ENCODE measurements at places on chromosomes 4 and X.

DNA sequence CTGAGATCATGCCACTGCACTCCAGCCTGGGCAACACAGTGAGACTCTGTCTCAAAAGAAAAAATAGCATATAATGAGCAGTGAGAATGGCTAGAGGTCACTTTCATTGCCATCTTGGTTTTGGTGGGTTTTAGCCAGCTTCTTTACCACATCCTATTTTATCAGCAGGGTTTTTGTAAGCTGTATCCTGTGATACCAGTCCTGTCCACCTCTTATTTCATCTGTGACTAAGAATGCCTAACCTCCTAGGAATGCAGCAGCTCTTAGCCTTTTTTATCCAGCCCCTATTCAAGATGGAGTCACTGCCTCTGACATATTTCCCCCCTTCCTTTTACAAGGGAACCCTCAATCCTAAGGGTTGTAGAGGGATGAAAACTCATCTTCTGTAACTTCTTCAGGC, 26.1 kb upstream of the IGFBP7 start:
- DNase-seq = no peak

- peak; percentile 82 for DNase-seq
Measured at GRCh38 chrX:107825698-107826237, at the start of gene MID2. Gene MID2, plus strand, starts transcription at chrX:107825866. Its CDS starts 561 bp downstream, at chrX:107826427.

- no peak for DNase-seq
Measured at GRCh38 chr4:153295131-153295755, 49.2 kb upstream of the MND1 start.

DNA sequence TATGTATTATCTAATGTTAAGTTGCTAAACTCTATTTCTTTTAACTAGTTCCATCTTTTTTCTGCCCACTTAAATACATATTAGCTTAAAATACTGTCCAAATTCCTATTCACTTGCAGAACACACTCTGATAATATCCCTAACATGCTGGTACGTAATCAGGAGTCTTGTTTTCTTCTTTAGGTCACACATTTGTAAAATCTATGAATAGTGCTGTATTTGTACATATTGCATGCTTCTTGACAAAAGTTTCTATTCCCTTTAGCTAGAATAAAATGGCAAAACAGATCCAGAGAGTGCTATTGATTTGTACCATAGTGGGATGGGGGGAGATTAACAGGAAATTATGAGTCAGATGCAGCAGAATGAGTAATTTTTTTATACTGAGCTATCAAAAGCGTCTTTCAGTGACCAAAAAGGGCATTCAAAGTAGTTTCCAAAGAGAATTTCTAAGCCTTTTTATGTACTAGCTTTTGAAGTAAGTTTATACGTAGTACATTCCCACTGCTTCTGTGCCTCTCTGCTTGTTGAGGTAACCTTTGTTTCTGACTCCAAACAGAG, 126.5 kb downstream of the PTPN13 start:
- DNase-seq = no peak

GRCh38 chr4:140281828-140282552, 91.5 kb upstream of the SCOC start:
- DNase-seq = no peak

GRCh38 chr4:188190461-188190860, 51.2 kb downstream of the TRIML1 start:
- DNase-seq = peak; percentile 41

DNA sequence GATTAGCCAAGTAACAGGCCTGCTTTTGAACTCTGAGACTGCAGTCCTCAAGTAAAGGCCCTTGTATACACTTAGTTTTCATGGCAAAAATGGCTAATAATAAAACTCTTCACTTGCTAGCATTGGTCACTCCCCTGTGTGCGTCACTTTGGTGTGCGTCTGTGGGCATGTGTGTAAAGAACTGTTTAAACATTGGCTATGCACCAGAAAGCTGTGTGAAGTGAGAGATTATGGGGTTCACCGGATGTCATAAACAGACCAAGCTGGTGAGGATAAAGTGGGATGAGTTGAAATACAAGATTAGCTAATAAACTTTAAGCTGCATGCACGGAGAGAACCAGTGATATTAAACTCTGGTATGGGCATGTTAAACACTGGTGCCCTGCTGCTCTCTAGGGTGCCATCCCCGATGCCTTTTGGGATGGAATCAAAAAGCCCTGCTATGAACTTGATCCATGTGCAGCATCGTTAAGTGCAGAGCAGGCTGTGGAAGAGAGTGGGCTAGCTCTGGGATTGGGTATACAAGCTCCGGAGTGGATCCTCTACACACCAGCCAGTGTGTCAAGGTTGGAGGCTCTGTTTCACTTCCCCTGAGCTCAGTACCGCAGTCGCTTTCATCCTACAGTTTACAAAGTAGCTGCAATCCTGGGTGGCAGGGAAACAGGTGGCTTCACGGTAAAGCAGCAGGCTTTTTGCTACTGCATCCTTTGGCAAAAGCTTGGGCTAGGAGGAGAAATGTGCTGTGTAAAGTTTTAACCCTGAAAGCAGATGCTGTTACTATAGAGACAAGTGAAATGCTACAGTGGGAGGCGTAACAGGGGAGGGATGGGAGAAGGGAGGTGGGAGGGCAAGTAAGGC, 108.3 kb upstream of the SLC4A4 start:
- DNase-seq = no peak

DNA sequence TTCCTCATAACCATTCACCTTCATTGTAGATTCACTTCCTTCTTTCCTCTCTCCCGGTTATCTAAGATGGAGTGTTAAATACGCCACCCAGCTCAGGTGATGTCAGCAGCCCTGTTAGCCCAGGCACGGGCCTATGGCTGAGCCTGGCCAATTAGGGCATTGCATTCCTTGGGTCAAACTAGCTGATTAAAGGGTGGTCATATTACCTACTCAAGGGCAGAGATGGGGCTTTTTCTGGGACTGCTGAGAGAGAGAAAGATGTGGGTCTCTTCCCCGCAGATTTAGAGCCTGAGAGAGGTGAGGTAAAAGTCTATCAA, 39.9 kb upstream of the AFAP1 start:
- DNase-seq = no peak

- no peak for DNase-seq
Measured at GRCh38 chr4:25861280-25861950, 1.4 kb downstream of the SEL1L3 start.

DNA sequence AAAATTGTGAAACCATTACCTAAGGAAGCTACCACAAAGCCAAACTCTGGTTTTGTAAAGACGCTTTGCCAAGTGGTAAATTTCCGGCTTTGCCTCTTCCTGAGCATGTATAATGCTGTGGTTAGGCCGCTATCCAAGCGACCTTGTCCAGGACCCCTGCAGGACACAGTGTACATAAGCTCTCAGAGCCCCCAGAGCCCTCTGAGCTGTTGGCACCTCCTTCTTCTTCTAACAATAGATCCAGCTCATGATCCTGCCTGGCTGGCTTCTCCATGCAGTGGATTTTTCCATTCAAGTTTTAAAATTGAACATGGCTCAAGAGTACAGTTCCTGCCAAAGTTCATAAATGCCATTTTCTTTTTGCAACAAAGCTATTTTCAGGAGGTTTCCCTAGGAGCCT, 326.7 kb downstream of the MAPK10 start:
- peak; percentile 37 for DNase-seq

GRCh38 chrX:22194660-22194945, 78.1 kb upstream of the CBLL2 start:
- DNase-seq = no peak

GRCh38 chr4:30172416-30172815, 547.8 kb upstream of the PCDH7 start:
- no peak for DNase-seq

- DNase-seq = no peak
Measured at GRCh38 chr4:76714226-76714625, 183.7 kb downstream of the SOWAHB start.

DNA sequence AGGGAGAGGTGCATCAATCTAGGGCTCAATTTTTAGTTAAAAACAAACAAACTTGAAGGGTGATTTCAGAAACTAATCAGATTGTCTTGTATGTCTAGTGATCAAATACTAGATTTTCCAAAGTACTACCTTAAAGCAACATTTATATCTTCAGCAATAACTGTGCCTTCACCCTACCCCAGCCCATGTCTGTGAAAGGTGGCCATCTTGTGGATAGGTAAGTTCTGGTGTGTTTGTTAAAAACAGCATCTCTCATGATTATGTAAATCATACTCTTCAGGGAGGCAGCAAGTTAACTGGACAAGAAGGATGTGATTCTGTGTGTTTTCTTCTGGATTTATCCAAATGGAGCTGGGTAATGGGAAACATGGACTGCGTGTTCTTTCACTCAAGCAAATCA, 81.4 kb upstream of the ACSL1 start:
- DNase-seq = no peak

GRCh38 chrX:112849016-112849415, 8.4 kb upstream of the AMOT start:
- no peak for DNase-seq

DNA sequence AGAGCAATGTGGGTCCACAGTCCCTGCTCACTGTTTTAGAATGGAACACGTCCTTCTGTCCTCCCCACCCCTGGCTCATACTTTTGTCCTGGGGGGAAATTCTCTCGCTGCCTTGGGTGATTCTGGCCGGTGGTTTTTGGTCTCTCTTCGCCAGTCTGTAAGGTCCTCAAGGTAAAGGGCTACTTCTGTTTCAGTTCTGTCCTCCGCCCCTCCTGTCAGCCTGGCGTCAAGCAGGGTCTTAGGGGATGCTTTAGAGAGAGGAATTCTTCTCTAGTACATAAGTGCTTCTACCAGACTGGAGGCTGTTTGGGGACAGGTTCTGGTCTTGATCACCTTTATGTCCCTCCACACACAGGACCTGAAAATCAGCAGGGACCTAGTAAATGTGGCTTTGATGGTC, 617 bp upstream of the MRFAP1L1 start:
- DNase-seq = peak; percentile 16

DNA sequence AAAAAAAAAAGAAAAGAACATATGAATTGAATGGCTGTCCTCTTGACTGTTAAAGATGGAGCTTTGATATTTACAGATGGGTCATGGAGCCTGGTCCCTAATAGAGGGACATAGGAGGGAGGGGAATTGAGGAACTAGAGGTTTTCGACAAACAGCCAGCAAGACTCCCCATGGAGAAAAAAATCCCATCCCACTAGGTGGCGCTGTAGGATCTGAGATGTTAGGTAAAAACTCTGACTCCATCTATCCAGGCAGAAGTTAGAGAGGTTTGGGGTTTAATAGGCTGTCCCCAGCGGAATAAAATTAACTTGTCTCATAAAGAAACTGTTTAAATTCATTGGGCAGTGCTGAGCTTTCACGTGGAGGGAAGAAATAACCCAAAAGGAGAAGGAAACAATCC, 45.9 kb downstream of the HMGB2 start:
- no peak for DNase-seq

GRCh38 chr4:84146300-84146959, 352.7 kb downstream of the NKX6-1 start:
- DNase-seq = peak; percentile 5

- DNase-seq = no peak
Measured at GRCh38 chr4:1075225-1075624, 38.1 kb downstream of the RNF212 start.

DNA sequence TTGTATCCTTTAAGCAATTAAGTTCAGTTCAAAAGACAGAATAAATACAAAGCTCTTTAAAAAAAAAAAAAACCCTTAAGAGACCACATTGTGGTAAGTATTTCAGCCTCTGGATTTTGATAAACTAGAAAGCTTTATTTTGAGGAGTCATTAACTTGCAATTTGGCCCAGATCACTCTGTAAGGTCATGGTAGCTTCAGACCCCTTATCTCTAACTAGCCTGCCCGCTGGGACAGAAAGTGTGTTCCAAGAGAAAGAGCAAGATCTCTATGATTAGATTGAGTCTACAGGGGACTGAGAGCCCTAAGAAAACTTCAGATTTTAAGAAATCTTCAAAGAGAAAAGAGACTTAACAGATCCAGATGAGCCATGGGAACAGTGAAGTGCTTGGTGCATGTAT, 45.6 kb downstream of the GALNT7 start:
- no peak for DNase-seq

DNA sequence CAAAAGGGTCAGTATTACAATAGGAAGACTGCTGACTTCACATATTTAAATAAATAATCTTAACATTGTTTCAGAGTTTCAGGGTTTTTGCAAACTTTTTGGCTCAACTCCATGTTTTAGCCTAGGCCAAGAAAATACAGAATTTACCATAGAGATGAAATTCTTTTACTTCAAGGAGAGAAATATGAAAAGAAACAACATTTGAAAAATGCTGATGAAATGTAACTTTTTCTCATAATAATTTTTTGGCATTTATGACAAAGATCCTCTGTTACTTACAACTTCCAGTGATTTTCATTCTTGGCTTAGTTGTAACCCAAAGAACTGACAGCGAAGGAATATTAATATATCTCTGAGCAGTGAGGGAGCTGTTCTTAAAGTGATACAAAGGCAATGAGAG, 316.1 kb upstream of the EMCN start:
- DNase-seq = no peak

DNA sequence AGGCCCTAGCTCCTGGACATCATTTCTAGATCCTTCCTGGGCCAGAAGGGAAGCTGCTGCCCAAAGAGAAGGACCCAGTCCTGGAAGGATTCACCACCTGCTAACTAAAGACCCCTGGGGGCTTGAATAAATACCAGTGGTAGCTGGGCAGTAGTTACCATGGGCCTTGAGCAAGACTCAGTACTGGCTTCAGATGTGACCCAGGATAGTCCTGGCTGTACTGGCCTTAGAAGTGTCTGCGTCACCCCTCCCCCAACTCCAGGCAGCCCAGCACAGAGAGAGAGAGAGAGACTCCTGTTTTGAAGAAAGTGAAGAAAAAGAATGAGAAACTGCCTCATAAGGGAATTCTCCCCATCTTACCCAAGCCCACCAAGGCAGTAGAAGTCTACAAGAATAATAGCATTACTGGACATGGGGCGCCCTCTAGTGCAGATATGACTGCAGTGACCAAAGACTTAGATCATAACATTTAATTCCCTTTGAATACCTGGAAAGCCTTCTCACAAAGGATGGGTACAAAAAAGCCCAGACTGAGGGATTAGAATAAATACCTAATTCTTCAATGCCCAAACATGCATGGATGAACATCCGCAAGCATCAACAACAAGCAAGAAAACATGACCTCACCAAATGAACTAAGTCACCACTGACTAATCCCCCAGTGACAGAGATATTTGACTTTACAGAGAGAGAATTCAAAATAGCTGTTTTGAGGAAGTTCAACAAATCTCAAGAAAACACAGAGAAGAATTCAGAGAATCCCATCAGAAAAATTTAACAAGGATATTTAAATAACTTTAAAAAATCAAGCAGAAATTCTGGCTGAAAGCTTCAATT, 171.8 kb downstream of the HNRNPD start:
- DNase-seq = no peak

GRCh38 chr4:16685536-16685935, 212.9 kb downstream of the LDB2 start:
- DNase-seq = no peak

GRCh38 chrX:41718481-41719235, 5.3 kb upstream of the GPR82 start:
- peak; percentile 26 for DNase-seq

DNA sequence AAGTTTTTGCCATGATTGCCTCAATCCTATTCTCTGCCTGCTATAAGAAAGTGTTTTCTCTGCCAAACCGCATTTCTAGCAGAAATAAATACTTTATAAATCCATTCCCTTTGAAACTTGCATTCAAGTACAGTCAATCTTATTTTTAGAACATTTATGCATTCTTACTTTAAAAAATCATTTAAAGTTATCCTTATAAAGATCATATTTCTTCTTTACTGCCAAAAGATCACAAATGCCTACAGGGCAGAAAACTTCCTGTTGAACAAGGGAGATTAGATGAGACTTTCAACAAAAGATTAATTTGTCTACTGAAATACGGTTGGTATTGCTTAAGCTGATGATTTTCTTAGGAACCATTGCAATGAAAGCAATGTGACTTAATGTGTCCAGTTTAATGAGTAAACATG, 207.2 kb upstream of the SLIT2 start:
- DNase-seq = no peak

GRCh38 chr4:38322714-38323113, 341.3 kb upstream of the KLF3 start:
- no peak for DNase-seq

Measured in spinal cord (tissue), 10 donors.